ENCODE measurements at places on chromosomes 4 and X. TPM values are rescaled to one million over a fixed set of nuclear protein-coding genes. Genes with fewer than 3 reads are reported as not detected.

Gene UGT2B17
- total RNA-seq = not detected

Gene DACH2
- total RNA-seq = not detected

DNA sequence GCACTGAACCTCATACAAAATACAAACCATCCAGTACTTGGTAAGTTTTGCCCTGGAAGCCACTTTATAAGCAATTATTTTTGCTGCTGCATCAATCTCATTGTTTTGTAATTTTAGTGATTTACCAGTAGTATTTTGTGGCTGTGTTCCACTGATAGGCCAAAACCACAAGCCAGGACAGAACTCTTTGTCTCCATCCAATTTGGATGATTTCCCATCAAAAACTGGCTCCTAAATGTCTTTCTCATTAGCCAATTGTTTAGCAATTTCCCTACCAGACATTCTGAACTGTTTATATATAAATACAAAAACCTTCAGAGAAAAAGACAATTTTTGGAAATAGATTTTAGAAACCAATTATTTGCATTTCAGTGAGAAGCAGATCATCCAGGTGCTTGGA, 4.4 kb downstream of the GSPT2 start:
- no peak for DNase-seq

DNA sequence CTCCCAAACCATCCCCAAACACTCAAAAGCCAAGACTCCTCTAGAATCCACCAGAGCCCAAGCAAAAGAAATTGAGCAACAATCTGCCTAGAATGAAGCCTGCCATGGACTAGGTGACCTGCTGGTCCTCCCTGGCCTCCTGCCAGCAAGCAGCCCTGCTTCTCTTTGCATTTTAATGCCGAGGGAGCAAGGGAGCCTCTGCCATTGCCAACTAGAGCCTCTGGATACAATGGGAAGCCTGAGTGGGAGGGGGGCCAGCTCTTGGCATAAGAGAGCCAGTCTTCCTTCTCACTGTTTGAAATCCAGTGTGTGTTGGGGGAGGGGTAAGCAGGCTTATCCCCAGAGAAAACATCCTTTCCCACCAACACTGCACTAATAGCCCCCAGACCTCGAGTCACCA, 1.5 kb upstream of the GDPD2 start:
- DNase-seq = peak; percentile 16

- DNase-seq = no peak
Measured at GRCh38 chr4:154490583-154491340, 837 bp downstream of the DCHS2 start.

Gene DKK2
- not detected for total RNA-seq

- DNase-seq = peak; percentile 91
Measured at GRCh38 chr4:170026253-170027021, at the start of gene MFAP3L. Gene MFAP3L (minus strand): TSS chr4:170026395. CDS start chr4:170005877, 20,518 bp downstream.

GRCh38 chr4:154946113-154946512, 165.0 kb downstream of the RBM46 start:
- no peak for DNase-seq

- DNase-seq = no peak
Measured at GRCh38 chr4:63492515-63492914, 916.7 kb downstream of the TECRL start.

DNA sequence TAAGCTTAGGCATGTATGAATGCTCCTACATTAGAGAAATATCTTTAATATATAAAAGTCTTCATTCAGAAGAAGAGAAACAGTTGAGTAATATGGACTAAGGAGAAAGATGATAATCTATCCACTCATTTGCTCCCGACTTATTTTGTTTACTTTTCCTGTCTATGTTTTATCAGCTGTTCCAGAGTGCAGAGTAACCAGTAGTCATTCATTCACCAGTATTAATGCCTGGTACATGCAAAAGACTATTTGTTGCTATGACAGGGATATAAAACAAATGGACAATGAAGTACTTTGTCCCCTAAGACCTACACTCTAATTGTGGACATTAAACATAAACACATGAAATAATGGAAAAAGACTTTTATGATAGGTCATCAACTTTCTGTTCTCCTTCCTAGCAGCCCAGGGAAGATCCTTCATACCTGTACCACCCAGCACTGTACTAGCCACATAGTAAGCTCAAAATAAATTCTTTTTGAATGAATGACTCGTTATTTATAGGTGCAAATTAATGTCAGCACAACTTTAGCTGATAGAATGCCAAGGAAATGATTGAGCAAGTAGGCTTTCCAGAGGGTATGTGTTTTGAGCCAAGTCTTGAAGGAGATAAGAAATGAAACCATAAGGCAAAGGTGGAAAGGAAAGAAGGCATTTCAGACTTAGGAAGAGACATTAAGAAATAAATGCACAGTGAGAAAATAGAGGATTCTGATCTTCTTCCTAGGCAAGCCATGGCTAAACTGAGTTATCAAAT, 45.0 kb upstream of the IL13RA1 start:
- DNase-seq = no peak

Gene YIPF7
- total RNA-seq = not detected

- peak; percentile 37 for DNase-seq
Measured at GRCh38 chr4:86011117-86011516, 348.7 kb downstream of the MAPK10 start.

- DNase-seq = no peak
Measured at GRCh38 chr4:52241916-52242315, 190.8 kb downstream of the SPATA18 start.

DNA sequence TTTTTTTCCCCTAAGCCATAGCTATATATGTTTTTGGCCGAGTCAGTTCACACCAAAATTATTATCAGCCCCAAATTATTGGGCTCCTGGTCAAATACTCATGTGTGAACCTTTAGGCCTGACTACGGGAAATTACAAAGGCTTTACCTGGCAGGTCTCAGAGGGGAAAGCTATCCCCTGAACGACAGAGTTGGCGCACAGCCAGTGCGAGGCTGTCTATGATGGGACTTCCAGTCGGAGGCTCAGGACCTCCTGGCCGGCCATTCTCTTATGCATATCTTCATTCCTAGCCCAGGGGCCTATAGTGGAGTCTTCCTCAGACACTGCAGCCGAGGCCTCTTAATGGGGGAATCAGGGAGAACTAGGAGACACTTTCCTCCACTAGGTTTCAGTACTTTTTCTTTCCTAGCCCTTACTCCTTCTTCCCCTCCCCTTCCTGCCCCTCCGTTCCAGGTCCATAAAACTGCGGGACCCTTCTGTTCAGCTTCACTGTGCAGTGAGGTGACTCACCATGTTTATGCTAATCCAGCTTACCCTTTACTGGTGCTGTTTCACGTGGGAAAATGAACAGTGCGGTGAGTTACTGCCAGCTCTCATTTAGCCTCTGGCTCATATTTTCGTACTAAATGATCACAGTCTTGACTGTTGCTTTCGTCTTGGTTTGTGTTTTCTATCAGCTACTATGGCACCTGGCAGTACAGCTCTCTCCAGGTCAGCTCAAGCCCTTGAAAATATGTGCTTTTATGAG, 533.9 kb downstream of the FSTL5 start:
- peak; percentile 10 for DNase-seq

Gene HMX1
- not detected for total RNA-seq

GRCh38 chr4:145216535-145216934, 36.1 kb upstream of the OTUD4 start:
- peak; percentile 76 for DNase-seq

GRCh38 chr4:155604718-155605626, 61.7 kb upstream of the GUCY1A1 start:
- no peak for DNase-seq

DNA sequence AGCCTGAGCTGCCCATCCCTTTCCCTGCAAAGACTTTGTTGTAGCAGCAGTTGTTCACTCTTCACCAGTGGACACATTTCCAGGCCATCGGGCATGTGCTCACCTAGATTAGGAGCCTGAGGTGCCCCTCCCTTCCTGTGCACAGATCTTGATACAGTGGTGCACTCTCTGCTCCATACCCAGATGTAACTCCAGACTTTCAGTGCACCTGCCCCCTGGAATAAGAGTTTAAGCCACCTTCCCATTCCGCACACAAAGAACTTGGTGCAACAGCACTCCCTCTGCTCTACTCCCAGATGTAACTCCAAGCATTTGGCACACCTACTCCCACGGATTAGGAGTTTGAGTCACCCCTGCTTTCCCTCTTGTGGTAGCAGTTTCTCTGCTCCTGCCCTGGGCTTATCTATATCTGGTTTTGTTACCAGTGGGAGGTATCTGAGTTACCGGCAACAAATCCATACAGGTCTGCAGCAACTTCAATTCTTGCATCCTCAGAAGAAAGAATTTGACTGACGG, 36.0 kb upstream of the PLK4 start:
- no peak for DNase-seq

Gene COL25A1
- 0.14 TPM for total RNA-seq

DNA sequence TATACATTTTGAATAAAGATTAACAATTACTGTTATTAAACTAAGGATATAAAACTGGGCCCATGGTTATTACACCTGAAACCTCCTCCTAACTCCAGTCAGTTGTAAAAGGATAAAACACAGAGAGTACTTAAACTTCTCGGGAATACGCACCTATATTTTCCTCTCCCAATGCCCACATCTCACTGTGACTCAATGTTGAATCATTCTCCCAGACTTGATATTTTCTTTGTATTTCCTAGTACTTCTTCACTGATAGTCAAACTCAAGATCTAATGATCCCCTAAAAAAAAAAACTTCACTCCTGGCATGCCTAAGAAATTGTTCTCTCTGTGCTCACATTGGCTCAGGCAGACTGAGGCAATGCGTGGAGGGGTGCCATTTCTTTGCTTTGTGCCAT, 212.5 kb upstream of the DKK2 start:
- no peak for DNase-seq

Gene MAP3K15
- 0.17 TPM for total RNA-seq

Gene ENPP6
- total RNA-seq = not detected

DNA sequence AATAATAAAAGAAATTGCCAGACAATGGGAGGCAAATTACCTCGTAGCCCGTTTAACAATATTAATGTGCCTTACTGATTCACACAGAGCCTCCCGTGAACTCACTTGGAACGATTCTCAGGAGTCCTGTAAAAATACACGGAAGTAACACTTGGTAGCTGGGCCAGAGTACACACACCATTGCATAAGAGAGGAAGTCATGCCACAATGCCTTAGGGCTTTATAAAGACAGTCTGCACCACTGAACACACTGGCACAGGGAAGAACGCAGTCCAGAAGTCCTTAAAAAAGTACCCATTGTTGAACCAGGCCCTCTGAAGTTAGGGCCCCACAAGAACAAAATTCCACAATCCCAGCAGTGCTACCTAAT, 15.1 kb downstream of the SLC2A9 start:
- DNase-seq = peak; percentile 86

Gene FAM9C
- total RNA-seq = not detected

DNA sequence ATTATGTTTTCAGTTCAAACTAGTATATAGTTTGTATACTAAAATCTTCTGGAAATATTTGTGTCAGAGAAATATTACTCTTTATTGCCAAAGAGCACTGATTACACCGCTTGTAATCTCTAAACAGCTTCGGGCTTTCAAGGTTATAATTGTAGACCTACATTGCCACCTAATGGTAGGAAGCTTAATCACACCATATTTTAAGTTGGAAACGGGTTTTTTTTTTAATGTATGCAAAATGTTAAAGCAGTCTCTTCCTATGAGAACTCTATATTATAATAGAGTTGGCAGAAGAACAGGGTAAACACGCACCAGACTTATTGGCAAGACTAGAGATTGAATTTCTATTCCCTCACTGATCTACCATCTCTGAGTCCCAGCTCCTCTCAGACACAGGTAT, 19.5 kb upstream of the NFXL1 start:
- peak; percentile 68 for DNase-seq

Gene RP2
- total RNA-seq = 34.2 TPM

DNA sequence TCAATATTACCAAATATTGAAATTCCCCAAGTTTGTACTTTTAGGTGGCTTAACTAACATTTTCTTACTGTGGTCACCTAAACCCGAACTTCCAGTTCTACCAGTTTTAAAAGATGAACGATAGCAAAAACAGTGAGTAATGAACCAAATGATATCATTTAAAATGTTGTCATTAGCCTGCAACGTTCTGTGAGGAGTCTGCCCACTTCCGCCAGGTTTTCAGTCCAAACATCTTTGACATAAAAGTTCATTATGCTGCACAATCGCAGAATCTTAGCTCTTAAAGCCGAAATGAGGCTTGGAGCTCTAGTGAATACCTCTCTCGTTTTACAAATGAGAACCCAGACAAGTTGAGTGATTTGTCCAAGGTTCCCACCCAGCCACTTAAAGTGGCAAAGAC, 762 bp downstream of the PIGA start:
- DNase-seq = peak; percentile 20

Gene NXF3
- not detected for total RNA-seq

Gene MCF2
- not detected for total RNA-seq

- DNase-seq = peak; percentile 2
Measured at GRCh38 chrX:71910986-71911730, 513 bp downstream of the NHSL2 start.

Gene RIPPLY1
- not detected for total RNA-seq

GRCh38 chrX:103687696-103688201, 1.2 kb upstream of the MORF4L2 start:
- peak; percentile 83 for DNase-seq

DNA sequence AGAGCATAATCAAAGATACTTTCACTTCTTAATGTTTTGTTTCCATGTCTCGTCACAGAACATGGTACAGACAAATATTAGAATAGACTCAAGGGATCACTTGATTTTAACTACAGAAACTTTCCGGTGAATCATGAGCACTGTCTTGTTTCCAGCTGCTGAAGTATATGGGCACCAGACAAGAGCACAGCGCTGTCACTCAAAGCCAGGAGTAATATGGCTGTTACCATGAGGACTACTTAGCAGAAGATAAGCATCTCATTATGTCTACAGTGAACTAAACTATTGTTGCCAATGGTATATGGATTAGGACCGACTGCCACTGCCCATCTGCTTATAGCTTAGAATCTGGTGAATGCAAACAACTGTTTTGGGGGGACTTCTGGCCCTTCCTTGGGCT, 34.3 kb downstream of the MECP2 start:
- DNase-seq = no peak

Gene GDPD2
- total RNA-seq = 0.17 TPM

- DNase-seq = no peak
Measured at GRCh38 chr4:171667906-171668305, 145.3 kb upstream of the GALNTL6 start.

DNA sequence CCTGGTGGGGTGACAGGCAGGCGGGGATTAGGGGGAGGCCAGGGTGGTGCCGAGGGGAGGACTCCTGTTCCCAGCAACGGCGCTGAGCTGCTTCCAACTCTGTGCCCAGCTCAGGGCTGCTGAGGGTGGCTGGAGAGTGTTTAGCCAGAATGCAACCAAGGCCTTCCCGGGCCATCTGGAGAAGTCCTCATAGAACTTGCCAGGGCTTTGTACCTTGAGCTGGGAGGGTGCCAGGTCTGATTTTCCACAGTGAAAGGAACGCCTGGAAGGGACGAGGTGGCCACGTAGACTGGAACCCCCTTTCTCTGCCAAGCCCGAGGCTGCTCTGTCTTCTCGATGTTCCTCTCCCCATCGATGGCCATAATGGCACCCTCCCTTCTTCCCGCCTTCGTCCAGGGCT, 57.0 kb upstream of the GPR78 start:
- no peak for DNase-seq

DNA sequence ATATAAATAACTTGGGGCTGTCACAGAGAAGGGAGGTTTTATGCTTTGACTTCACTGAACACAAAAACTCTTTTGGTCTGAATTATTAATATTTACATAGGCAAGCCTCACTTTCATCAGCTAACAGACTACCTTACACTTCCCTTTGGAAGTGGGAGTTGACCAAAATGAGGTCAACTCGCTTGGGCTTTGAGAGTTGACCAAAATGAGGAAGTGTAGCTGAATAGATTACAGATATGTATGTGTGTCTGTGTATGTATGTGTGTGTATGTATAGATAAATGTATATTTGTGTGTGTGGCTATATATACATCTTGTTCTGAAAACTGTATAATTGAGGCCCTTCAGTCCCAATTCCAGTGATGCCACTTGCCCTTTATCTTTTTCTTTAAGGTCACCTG, 113.3 kb upstream of the IL13RA1 start:
- no peak for DNase-seq

Gene GLRA3
- total RNA-seq = not detected

Measured in dermis blood vessel endothelial cell (primary cell).